ENCODE measurements at places on chromosomes 5 and 9. TPM values are rescaled to one million over a fixed set of nuclear protein-coding genes. Genes with fewer than 3 reads are reported as not detected.

- no peak overlapping the region for H3K4me3 ChIP-seq
- no peaks in the 10 kb centered on the region for H3K36me3 ChIP-seq
- no peak for DNase-seq
- no peak overlapping the region for H3K27ac ChIP-seq
Observed at GRCh38 chr5:17917465-17917864, 283.2 kb downstream of the TAF11L14 start.

ZNF618 gene
- 0.22 TPM for total RNA-seq

PPP3R2 gene
- not detected for total RNA-seq

GRCh38 chr5:125179612-125180011, 433.2 kb upstream of the ZNF608 start:
- no peak overlapping the region for H3K4me3 ChIP-seq
- DNase-seq, result no peak
- H3K36me3 ChIP-seq, result no peaks in the 10 kb centered on the region

IL3 gene
- total RNA-seq, result 0.25 TPM

ANKRD31 gene
- 0.99 TPM for total RNA-seq

TEX48 gene
- not detected for total RNA-seq

SPOCK1 gene
- total RNA-seq, result not detected

- H3K36me3 ChIP-seq, result no peaks in the 10 kb centered on the region
- H3K27me3 ChIP-seq, result peaks cover 4% of the 10 kb centered on the region
- H3K4me1 ChIP-seq, result no peaks in the 10 kb centered on the region
- H3K27ac ChIP-seq, result no peak overlapping the region
Observed at GRCh38 chr5:66361070-66361469, 217.0 kb downstream of the SREK1 start.

DNA sequence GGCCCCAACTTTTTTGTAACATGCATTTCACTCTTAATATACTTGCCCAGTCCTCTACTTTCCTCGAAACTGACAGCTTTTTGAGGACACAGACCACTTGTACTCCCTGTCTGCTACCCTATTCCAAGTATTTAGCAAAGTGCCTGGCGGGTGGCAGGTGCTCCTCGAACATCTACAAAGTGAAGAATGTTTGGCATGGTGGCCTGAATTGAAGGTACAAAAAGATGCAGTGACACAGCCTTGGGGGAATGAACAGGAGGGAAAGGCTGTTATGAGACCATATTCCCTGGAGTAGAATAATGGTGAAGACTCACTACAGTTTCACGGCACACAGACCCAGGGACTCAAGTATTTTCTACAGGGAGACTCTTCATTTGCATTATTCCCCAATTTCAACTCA, 590.9 kb downstream of the PRELID2 start:
- DNase-seq, result no peak
- no peak overlapping the region for H3K27ac ChIP-seq
- H3K4me3 ChIP-seq, result no peak overlapping the region
- no peaks in the 10 kb centered on the region for H3K4me1 ChIP-seq
- H3K36me3 ChIP-seq, result no peaks in the 10 kb centered on the region
- no peaks in the 10 kb centered on the region for H3K27me3 ChIP-seq

DNA sequence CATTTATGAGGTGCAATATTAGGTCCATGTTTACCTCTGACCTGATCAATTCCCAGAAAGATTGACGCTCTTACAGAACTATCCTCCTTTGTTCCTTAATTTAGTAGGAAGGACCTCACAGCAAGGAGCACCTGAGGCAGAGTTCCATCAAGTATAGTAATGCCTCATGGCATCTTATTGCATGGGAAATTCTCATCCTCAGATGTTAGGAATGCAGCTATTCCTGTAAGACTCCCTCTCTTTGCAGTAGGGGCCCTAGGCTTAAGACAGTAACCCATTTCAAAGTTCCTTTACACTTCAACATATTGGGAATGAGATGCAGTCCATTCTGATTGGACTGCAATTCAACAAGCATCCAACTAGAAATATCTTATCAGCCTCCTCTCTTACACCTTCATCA, 69.8 kb downstream of the SLCO4C1 start:
- no peak overlapping the region for H3K4me3 ChIP-seq
- no peak overlapping the region for H3K27ac ChIP-seq
- H3K27me3 ChIP-seq, result peaks cover 3% of the 10 kb centered on the region
- no peak for DNase-seq
- peaks cover 8% of the 10 kb centered on the region for H3K4me1 ChIP-seq

DNA sequence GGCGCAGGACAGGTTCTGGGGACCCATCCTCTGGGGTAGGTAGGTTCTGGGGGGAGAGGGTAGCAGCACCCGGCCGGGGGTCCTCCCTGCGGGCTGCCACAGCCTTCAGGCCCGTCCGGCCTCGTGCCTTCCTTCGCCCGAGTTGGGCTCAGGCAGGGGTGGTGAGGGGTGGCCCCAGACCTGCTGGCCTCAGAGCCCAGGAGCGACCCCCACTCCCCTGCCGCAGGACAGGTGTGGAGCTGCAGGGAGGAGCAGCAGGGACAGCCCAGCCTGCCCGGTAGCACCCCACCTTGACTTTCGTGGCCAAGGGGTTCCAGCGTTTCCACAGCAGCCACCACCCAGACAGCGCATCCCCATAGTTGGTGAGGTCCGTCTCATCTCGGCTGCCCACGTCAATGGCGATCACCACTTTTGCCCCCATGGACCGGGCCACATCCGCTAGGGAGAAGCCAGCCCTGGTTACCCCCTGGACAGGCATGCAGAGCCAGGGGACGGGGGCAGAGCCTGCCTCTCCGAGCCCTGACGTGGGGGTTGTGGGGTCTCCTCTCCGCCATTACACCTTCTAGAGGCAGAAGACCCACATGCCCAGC, 3.4 kb upstream of the NSMF start:
- no peak for DNase-seq
- H3K4me3 ChIP-seq, result peak overlapping the region; percentile 83
- no peaks in the 10 kb centered on the region for H3K36me3 ChIP-seq
- peaks cover 25% of the 10 kb centered on the region for H3K4me1 ChIP-seq
- no peaks in the 10 kb centered on the region for H3K27me3 ChIP-seq

CSF1R gene
- not detected for total RNA-seq

- H3K4me1 ChIP-seq, result peaks cover 6% of the 10 kb centered on the region
- H3K36me3 ChIP-seq, result peaks cover 20% of the 10 kb centered on the region
- H3K4me3 ChIP-seq, result no peak overlapping the region
- DNase-seq, result peak; percentile 6
Observed at GRCh38 chr5:43627028-43627427, 24.0 kb downstream of the NNT start.

GRCh38 chr9:109894921-109895758, 115.1 kb downstream of the PALM2AKAP2 start:
- H3K4me1 ChIP-seq, result peaks cover 13% of the 10 kb centered on the region
- no peak overlapping the region for H3K27ac ChIP-seq
- no peaks in the 10 kb centered on the region for H3K36me3 ChIP-seq

- DNase-seq, result no peak
- H3K4me3 ChIP-seq, result no peak overlapping the region
- H3K36me3 ChIP-seq, result no peaks in the 10 kb centered on the region
- H3K27me3 ChIP-seq, result no peaks in the 10 kb centered on the region
- no peaks in the 10 kb centered on the region for H3K4me1 ChIP-seq
Observed at GRCh38 chr9:14220256-14220655, 93.7 kb downstream of the NFIB start.

DNA sequence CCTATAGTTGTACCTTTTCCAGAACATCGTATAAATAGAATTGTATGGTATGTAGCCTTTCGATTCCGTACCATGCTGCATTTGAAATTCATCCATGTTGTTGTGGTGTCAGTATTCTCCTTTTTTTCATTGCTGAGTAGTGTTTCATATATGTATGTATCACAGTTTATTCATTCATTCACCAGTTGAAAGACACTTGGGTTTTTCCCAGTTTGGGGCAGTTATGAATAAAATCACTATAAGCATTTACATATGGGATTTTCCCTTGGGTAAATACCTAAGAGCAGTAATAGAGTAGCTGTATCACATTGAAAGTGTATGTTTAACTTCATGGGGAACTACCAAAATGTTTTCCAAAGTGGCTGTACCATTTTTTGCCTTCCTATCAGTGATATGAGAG, 16.1 kb upstream of the FKTN start:
- H3K4me3 ChIP-seq, result no peak overlapping the region
- H3K36me3 ChIP-seq, result no peaks in the 10 kb centered on the region
- peaks cover 8% of the 10 kb centered on the region for H3K4me1 ChIP-seq
- H3K27me3 ChIP-seq, result no peaks in the 10 kb centered on the region

GRCh38 chr9:131319486-131319885, 30.0 kb downstream of the PLPP7 start:
- no peak overlapping the region for H3K4me3 ChIP-seq
- H3K27ac ChIP-seq, result no peak overlapping the region
- no peaks in the 10 kb centered on the region for H3K27me3 ChIP-seq
- no peak for DNase-seq
- H3K36me3 ChIP-seq, result no peaks in the 10 kb centered on the region

DNA sequence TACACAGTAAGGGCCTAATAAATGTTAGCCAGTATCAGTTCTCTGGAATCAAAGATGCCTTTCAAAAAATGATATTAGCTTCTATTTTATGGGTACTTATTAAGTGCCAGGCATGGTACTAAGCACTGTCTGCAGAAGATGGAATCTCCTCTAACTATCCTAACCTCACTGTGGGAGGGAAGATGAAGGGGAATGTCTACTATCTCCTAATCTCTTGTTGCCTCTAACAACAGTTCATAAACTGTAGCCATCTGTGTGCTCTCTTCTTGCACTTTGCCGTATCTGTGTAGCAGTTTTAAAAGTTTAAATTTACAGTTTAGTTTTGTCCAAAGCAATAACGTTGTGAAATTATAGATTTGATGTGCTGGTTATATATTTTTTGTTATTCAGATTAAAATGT, 99.6 kb upstream of the CCDC112 start:
- H3K4me3 ChIP-seq, result no peak overlapping the region
- no peaks in the 10 kb centered on the region for H3K27me3 ChIP-seq

DNA sequence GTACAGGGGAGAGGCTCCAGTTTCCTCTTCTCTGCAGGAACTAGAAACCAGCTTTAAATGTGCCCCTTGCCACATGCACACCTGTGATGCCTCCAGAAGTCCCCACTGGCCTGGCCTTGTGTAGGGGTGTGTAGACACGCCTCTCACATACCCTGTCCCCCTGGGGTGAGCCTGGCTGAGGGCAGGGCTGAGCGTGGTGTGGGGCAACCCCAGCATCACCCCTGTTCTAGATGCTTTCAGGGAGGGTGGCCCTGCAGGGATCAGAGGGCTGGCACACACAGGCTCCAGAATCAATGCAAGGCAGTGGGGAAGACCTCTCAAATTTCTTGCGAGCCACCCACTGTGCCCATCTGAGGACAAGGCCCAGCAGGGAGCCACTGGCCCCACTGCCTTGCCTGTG, 54.7 kb downstream of the NXNL2 start:
- H3K27me3 ChIP-seq, result no peaks in the 10 kb centered on the region
- H3K36me3 ChIP-seq, result no peaks in the 10 kb centered on the region
- H3K4me3 ChIP-seq, result no peak overlapping the region
- no peak for DNase-seq
- peaks cover 4% of the 10 kb centered on the region for H3K4me1 ChIP-seq

GRCh38 chr9:99720455-99721050, 101.1 kb upstream of the NR4A3 start:
- H3K36me3 ChIP-seq, result no peaks in the 10 kb centered on the region
- peaks cover 34% of the 10 kb centered on the region for H3K4me1 ChIP-seq
- no peaks in the 10 kb centered on the region for H3K27me3 ChIP-seq
- peak overlapping the region; percentile 83 for H3K27ac ChIP-seq

All from activated CD8-positive, alpha-beta T cell treated with anti-CD3 and anti-CD28 coated beads for 36 hours (primary cell).